ENCODE measurements at places on chromosomes 7 and 10.

DNA sequence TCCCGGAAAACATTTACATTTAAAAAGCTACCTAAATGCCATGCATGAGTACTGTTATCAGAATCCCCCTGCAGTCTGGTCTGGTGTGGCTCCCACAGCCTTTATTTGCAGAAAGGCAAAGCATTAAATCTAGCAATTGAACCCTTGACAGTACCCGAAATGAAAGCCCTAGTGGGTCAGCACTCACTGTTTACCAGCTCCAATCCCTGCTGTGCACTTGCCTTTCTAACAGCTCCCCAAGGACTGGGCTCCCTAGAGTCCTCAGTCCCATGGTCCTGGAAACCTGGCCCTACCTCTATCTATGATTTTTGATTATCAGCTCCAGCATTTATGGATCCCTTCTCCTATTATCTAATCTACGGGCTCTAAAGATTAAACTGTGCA, 1.9 kb upstream of the MACC1 start:
- DNase-seq = no peak

GRCh38 chr10:75978213-75978612, 546.8 kb downstream of the LRMDA start:
- DNase-seq = peak; percentile 52

DNA sequence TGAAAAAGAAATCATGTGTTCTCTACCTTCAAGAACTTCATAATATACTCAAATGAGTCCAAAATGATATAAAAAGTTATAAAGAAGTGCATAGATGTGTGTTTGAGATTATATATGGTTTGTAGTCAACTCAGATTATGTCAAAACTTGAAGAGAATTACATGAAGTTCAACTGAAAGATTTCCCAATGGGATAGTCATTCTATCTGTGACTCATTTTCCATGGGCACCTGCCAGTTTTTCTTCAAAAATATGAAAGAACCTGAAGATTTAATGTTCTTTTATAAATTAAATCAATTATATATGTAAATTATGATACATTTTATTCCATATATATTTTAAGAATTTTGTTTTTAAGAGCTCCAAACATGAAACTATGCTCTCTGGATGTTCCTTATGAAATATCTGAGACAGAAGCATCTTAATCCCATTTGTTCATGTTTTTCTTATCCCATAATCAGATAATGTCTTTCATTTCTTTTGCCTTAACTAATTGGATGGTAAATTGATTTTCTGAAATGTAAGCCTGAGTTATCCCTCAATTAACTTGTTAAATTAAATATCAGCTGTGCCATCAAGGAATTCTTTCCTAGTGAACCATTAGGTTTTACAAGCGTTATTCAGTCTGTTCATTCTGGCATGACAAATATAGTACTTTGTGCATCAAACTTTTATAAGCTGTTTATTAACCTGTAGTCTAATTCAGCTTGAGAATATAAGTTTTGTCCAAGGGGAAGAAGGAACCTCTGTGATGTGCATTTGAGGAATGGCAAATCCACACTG, 387.1 kb downstream of the IPMK start:
- no peak for DNase-seq

- no peak for DNase-seq
Observed at GRCh38 chr7:139767561-139767982, 10.2 kb downstream of the HIPK2 start.

GRCh38 chr7:104767826-104768536, 246.0 kb upstream of the KMT2E start:
- DNase-seq = no peak

DNA sequence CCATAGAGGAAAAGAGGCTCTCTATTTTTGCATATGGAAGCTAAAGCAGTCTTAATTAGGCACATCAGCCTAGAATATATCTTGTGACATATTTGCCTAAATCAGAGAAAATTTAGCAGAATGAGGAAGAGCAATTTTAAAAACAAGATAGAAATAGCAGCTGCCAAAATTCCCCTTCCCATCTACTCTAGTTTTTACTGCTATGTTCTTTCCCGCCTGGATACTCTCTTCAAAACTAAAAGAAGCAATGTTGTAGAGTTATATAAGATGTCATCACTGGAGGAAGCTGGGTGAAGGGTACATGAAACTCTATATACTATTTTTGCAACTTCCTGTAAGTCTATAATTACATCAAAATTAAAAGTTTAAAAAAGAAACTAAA, 87.0 kb downstream of the ARMH3 start:
- no peak for DNase-seq

- DNase-seq = no peak
Observed at GRCh38 chr7:50264908-50265307, 39.6 kb upstream of the IKZF1 start.

GRCh38 chr7:1520539-1521234, 9.8 kb upstream of the MAFK start:
- no peak for DNase-seq

- DNase-seq = no peak
Observed at GRCh38 chr7:7851381-7851780, 117.2 kb upstream of the GLCCI1 start.

DNA sequence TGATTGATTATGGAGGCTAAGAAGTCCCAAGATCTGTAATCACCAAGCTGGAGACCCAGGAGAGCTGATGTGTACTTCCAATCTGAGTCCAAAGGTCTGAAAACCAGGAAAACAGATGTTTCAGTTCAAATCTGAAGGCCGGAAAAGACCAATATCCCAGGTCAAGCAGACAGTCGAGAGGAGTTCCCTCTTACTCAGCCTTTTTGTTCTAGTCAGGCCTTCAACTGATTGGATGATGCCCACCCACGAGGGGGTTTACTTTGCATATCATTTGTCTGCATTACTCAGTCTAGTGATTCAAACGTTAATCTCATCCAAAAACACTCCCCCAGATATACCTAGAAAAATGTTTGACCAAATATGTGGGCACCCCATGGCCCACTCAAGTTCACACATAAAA, 7.4 kb upstream of the ARID5B start:
- DNase-seq = no peak

DNA sequence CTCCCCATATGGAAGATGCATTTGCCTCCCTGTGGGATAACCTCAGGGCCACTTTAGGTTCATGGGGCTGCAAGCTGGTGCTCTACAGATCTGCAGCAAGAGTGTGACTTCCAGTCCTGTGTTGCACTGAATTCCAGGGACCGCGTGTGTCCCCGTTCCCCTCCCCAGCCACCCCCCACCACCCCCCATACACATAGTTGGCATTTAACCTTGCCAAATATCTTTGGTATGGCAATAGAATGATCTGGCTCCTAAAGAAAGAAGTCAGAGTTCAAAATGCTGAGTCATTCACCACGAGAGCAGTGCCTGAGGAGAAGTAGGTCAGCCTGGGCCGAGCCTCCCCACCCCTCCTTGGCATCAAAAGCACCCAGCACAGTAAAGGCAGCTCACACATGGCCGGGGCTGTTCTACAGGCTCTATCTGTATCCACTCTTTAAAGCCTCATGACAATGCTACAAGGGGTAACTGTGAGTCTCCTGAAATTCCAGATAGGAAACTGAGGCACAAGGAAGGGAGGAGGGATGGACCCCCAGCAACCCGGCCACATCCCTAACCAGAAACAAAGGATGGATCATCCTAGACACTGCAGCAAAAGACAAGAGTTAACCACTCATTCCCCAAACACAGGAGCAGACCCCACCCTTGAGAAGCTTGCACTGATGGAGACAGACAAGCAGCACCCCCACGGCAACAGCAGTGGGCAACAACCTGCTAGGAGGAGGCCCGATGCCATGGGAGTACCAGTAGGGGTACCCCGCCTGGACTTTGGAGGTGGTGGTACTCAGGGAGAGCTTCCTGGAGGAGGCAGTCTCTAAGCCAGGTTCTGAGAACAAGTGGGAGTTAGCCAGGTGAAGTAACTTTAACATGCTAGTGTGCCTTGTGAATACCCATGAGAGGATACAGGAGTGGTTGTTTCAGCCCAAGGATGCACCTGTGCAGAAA, 70.3 kb upstream of the NANOS1 start:
- DNase-seq = peak; percentile 56

GRCh38 chr10:61958805-61959204, 57.3 kb downstream of the ARID5B start:
- no peak for DNase-seq

DNA sequence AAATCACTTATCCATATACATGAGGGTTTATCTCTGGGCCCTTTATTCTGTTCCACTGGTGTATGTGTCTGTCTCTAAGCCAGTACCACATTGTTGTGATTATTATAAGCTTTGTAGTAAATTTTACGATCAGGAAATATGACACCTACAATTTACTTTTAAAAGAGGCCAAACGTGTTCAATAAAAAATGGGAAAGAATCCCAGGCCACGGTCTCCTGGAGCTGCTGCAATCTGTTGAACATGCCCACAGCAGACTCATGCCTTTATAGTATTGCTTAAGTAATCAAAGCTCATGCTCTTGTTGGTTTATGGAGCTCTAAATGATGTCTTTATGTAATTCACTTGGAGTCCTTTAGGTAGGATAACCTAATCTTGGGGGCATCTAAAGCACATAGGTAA, 273.0 kb downstream of the ZMYND11 start:
- peak; percentile 37 for DNase-seq

DNA sequence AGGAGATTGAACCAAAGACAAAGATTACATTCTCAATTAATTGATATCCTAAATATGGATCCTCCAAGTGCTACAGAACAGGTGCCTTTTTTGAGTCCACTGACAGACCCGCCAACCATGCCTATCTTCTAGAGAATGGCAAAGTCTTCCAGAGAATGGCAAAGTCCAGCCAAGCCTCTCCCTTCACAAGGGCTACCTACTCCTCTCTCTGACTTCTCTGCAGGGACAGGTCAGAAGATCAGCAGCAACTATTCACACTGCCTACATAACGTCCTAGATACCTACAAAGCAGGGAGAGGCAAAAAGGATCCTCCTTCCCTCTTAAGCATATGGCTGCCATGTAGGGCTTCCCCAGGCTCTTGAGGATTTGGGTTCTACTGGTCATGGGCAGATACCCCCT, 12.4 kb downstream of the UBE2H start:
- DNase-seq = no peak

DNA sequence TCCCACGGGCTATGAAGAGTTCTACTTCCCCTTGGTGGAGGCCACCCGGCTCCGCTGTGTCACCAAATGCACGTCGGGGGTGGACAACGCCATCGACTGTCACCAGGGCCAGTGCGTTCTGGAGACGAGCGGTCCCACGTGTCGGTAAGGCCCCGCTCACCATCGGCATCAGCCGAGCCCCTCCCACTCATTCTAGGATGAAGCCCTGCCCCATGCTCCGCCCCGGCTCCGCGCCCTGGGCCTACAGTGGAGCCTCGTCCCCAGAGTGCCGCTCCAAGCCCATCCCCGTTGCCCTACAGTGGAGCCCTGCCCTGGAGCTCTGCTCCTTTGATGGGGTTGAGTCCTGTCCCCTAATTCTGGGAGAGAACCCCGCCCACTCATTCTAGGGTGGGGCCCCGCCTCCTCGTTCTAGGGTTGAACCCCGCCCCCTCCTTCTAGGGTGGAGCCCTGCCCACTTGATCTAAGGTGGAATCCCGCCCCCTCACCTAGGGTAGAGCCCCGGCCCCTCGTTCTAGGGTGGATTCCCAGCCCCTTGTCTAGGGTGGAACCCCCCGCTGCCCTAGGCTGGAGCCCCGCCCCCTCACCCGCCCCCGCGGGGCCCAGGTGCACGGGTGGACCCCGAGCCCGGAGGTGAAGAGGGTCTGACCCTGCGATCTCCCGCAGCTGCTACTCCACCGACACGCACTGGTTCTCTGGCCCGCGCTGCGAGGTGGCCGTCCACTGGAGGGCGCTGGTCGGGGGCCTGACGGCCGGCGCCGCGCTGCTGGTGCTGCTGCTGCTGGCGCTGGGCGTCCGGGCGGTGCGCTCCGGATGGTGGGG, 3.4 kb upstream of the MUC12 start:
- peak; percentile 26 for DNase-seq

DNA sequence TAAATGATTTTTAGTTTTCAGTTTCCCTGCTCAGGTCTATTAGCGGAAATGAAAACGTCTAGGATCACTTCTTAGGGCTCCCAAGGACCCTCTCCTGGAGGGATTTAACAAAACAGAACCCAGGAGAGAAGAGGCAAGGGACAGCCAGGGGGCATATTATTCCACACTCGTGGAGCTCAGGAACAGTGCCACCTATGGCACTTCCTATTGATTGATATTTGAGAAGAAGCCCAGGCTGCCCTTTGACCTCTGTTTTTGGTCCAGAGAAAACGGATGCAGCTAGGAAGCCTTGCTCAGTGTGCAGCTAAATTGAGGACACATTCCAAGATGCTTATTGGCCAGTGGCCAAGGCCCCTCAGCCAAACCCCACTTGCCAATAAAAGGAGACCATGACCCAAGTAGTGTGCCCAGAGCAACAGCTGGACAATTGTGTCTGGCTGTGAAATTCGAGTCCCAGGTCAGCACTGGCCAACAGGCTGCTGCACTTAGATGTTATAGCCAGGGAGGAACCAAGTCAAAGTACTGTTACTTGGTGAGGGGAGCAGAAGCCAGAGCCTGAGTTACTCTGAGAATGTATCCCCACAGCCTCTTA, 24.0 kb upstream of the GPNMB start:
- DNase-seq = no peak

- DNase-seq = no peak
Observed at GRCh38 chr10:75000748-75001321, 110.6 kb upstream of the SAMD8 start.

DNA sequence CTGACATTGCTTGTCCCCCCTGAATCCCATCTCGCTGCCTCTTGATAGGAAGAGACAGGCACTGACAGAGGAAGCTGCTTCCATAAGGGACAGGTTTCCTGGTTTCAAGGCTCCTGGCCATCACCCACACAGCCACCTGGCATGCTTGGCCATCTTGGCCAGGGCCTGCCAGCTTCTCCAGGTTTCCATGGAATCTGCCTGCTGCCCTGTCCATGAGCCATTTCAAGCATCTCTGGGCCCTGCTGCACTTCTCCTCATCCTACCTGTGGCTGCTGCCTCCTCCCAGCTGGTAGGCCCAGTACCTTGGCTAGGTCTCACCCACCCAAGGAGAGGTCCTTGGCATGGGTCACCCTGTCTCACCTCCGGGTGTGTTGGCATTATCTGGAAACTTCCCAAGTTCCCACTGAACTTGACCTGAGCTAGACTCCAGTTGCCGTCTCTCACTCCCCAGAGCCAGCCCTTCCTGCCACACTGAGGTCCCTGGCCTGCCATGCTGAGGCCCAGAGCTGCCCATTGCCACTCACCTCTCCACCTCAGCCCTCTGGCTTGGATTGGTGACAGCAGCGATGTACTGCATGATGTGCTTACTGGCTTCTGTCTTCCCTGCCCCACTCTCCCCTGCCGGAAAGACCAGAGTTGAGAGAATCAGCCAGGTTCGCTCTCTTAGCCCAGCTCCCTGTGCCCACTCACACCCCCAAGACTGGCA, 2.6 kb downstream of the MYO1G start:
- DNase-seq = no peak

GRCh38 chr7:156334636-156335035, 305.9 kb upstream of the RNF32 start:
- DNase-seq = no peak

DNA sequence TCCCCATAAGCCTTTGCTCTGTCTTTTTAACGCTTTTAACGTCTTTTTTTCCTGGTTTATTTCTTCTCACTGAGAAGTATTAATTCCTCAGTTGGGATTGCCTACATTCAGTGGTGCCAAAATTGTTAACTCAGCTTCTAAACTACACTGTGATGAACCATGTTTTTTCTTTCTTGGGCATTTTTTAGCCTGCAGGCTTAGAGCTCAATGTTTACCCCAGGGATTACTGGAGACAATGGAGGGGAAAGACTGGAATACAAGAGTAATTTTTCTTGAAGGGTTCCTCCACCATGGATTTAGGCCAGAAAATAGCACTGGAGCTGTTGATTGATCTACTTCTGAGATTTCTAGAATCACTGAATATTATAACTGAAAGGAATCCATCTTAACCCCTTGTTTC, 19.8 kb downstream of the STAMBPL1 start:
- no peak for DNase-seq
